ENCODE measurements at places on chromosomes 11 and 22.
A peak's percentile ranks its signal among the peaks of the same experiment; 100 is the strongest.

DNA sequence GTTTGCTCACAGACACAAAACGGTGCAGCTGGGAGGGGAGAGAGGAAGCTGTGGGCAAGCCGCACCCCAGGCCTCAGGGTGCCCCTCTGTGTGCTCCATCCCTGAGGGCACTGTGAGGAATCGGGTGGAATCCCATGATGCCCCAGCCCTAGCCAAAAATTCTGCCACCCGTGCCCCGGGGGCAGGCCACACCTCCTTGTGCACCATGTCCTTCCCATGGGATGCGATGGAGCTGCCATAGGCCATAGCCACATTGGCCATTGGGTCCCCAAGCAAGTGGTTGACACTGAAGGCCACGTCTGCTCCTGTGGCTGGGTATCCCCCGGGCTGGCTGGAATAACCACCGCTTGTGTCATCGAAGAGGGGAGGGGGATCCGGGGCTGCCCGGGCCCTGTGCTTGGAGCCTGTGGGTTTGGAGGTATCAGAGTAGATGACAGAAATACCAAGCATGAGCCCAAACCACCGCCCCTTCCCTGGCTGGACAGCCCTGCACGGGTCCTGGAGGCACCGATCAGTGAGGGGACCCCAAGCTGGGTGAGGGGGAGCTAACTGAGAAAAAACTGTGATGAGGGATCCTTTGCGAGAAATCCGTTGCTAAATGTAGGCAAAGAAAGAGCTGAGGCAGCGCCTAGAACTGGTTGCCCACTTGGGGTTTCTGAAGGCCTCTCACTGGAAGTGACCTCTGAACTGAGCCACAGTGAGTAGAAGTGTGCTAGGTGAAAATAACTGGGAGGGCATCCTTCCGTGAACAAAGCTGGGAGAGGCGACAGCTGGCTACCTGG is 863 bp downstream of the YIF1A start:
- DNase-seq = no peak

GRCh38 chr11:126392633-126393013 is 37.1 kb downstream of the ST3GAL4 start:
- DNase-seq = no peak

- DNase-seq = no peak
These were observed 11.5 kb downstream of the POLD3 start for GRCh38 chr11:74603845-74604244.

- no peak for DNase-seq
These were observed 112.8 kb downstream of the BUD13 start for GRCh38 chr11:116660011-116660410.

GRCh38 chr22:17140826-17141766 is 18.0 kb downstream of the HDHD5 start:
- no peak for DNase-seq

DNA sequence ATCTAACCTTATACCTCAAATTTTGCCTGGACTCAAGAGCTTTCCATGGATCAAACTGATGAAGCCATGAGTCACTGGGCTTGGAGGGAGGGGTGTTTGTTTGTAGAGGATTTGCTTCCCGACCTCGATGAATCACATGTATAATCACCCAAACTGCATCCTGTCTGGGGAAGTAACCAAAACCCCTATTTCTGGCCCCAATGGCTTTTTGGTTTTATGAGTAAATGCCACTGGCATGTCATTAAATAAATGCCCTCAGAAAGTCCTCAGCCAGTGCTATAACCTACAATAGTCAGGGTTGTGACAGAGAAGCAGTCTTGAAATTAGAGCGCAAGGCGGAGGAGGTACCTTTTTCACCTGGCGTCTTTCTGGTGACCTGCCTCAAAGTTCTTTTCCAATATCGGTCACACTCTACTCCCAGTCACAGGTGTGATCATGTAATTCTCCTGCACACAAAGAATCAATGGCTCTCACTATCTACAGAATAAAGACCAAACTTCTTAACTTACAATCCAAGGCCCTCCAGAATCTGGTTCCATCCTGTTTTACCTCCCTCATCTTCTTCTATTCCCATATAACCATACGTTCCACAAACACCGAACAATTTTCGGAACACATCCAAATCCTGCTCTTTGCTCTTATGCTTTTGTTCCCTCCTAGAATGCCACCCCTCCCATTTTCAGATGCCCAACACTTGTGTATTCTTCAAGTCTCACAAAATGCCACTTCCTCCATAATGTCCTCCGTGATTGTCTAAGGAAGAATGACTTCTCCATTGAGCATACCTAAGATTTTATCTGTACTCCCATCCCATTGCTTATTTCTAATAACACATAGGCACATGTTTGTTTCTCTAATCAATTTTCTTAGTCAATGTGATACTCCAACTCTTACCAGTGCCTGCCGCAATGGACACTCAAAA is 81.3 kb upstream of the BLID start:
- DNase-seq = no peak

DNA sequence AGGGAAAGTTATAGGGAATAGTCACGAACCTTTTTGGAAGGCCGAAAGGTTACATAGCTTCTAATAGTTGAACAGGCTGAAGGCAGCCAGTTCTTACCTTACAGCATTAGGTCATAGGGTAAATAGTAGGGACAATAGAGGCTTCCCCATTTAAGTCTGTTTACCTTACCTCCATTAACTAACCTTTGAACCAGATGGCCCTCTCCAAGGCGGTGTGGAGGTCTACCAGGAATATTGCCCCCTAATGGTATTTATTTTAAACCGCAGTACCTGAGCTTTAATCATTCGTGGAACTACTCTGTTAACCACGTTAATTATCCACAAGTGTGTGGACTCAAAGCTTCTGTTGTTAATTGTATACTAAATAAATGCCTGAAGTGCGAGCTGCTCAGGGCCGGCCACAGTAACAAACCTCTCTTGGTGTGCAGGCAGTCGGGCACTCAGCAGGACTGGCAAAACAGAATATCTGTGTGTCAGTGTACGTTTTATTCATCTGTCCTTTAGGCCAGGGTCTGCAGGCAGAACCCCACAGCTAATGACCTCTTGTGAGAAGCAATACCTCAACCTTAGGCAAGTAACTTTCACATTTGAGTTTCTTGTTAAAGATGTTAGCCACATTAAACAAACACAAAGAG is 81.7 kb downstream of the PRCP start:
- DNase-seq = peak; percentile 4

- no peak for DNase-seq
These were observed 11.0 kb downstream of the NECTIN1 start for GRCh38 chr11:119717839-119718534.

- DNase-seq = no peak
These were observed 219.3 kb upstream of the POU2AF2 start for GRCh38 chr11:111026241-111026640.

DNA sequence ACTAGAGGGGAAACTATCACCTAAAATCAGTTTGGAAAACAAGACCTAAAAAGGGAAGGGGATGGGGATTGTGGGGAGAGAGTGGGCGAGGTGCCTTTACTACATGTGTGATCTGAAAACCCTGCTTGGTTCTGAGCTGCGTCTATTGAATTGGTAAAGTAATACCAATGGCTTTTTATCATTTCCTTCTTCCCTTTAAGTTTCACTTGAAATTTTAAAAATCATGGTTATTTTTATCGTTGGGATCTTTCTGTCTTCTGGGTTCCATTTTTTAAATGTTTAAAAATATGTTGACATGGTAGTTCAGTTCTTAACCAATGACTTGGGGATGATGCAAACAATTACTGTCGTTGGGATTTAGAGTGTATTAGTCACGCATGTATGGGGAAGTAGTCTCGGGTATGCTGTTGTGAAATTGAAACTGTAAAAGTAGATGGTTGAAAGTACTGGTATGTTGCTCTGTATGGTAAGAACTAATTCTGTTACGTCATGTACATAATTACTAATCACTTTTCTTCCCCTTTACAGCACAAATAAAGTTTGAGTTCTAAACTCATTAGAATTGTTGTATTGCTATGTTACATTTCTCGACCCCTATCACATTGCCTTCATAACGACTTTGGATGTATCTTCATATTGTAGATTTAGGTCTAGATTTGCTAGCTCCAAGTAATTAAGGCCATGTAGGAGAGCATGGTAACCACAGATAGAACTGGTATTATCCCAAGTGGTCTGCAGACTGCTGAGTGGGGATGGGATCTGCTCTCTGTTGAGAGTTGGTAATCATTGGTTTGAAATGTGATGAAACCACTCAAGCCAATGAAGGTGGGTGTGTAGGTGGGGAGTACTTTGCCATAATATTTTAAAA is 3.6 kb downstream of the NEAT1 start:
- no peak for DNase-seq

DNA sequence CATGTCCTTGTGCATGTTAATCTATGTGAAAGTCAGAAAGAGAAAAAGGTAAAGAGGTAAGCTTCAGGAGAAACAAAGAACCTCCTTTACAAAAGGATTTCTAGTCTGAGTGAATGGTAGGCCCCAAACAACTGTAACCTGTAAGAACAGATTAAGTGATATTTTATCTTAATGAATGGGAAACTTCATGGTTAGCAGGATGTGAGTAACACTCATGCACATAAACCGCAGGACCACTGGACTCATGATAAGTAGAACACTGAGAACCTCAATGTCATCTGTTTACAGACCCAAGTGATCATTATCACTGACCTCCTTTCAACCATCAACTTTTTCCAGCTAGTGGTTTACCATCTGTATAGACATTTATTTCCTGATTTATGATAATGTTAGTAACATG is 19.9 kb downstream of the OR8G5 start:
- no peak for DNase-seq

GRCh38 chr11:12845739-12846358 is 163.3 kb upstream of the RASSF10 start:
- peak; percentile 88 for DNase-seq

DNA sequence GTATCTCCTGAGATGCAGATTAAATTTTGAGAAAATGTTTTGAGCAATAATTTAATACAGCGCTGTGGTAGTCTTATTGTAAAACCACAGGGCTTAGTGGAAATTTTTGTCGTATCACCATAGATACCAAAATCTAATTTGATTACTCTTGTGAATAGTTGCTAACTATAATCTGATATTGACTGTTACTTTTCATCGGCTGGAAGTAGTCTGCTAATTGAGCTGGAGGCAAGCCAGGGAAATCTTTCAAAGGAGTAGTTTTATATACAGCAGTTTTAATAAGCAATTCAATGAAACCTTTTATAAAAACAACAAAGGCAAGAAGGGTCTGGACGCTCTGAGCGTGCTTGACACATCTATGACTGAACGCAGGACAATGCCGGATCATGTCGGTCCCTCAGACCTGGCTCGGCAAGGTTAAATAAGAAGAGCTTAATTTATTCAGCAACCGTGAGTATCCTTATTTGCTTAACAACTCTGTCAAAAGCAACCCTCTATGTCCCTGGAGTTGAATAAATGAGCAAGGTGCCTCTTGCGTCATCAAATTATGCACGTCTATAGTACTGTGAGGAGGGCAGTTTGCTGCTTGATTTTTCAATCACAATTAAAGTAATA is 121.2 kb downstream of the NCAM1 start:
- DNase-seq = peak; percentile 83

DNA sequence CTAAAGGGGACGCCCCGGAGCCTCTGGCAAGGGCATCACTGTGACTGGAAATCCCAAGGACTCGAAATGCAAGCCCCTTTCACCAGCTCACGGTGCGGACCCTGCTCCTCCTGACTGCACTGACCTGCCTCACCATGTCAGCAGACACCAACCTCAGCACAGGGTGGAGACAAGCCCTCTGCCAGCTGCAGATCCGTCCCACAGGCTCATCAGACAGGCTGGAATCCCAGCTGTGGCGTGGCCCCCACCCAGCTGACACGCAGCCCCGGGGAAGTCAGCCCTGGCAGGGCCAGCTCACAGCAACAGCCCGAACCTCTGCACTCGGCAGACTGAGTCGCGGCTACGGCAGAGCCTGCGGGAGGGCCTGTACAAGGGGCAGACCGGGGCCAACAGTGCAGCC is 36.8 kb downstream of the BRD1 start:
- no peak for DNase-seq

- no peak for DNase-seq
These were observed 1.4 kb downstream of the XBP1 start for GRCh38 chr22:28798810-28799605.

DNA sequence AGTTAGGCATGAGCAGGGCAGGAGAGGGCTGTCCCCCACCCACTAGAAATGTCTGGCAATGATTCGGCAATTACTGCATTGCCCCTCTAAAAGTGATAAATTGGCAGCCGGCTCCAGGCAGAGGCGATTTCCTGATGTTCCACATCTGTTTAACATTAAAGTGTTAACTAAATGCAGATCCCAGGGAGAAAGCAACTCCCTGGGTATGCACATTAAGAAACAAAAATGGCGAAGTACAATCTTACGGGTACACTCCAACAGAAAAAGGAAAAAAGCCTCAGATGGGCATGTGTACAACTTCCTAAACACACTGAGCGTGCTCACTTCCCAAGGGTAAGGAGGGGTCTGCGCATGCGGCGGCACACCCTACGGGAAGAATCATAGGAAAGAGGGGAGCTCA is 314.4 kb downstream of the CASP12 start:
- DNase-seq = no peak

DNA sequence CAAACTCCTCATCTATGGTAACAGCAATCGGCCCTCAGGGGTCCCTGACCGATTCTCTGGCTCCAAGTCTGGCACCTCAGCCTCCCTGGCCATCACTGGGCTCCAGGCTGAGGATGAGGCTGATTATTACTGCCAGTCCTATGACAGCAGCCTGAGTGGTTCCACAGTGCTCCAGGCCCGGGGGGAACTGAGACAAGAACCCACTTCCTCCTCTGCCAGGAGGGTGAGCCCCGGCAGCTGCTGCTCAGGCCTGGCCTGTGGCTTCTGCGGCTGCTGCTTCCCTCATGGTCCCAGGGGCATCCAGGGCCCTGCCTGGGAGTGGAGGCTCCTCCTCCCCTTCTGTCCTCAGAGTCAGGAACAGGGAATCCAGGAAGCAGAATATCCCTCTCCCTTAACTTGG is 98.4 kb downstream of the ZNF280B start:
- DNase-seq = no peak

DNA sequence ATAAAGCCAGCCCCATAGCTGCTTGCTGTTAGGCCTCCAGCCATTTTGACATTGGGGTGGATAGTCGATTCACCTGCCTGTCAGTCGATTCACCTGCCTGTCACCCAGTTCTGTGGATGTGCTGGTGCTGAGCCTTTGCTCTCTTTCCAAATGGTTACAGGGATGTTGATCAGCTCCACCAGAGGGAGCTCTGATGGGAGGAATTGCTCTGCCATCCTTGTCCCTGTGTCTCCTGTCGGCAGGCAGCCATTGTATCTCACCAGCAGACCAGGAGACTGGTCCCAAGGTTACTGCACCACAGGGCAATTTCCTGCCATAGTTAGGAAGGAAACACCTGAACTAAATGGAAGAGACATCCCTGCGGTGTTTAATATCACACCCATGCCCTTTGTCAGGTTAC is 6.1 kb downstream of the MPEG1 start:
- DNase-seq = peak; percentile 57

Measured in NCI-H1930 (cell line).